Esophagus muscularis mucosa (tissue), 4 donors: ENCODE measurements at places on chromosomes 6 and 20. TPM values are rescaled to one million over a fixed set of nuclear protein-coding genes. Genes with fewer than 3 reads are reported as not detected.

DSP gene
- total RNA-seq = 5.2 TPM

LRFN2 gene
- not detected for total RNA-seq

PXDC1 gene
- total RNA-seq = 111 TPM

DOK5 gene
- total RNA-seq = 0.83 TPM

COL9A1 gene
- total RNA-seq = 1.7 TPM

TP53INP2 gene
- 73.1 TPM for total RNA-seq

PAQR8 gene
- total RNA-seq = 11.1 TPM

DNA sequence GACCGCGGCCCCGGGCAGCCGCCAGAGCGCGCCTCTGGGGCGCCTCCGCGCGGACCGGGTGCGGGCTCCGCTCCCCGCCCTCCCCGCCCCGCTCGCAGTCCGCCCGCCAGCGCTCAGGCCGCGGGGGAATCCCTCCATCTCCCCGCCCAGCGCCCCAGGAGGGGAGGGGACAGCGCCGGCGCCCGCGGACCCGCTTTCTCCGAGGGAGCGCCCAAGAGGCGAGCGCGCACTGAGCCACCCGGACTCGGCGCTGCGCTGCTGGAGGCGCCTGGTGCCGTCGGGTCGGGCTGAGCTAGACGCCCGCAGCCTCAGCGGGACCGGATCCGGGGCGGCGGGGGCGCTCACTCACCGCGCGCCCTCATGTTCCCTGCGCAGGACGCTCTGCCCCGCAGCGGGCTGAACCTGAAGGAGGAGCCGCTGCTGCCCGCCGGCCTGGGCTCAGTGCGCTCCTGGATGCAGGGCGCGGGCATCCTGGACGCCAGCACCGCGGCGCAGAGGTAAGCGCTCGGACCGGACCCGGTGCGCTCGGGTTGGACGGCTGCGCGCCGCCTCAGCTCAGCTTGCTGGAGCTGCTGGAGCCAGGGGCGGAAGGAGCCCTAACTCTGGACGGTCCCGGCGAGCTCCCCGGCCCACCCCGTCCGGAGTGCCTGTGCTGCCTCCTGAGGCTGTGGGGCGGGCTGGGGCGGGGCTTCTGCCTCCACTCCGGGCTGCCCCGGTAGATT is 867 bp downstream of the EBF4 start:
- no peak for DNase-seq

- DNase-seq = no peak
Measured at GRCh38 chr6:165245701-165246100, 63.7 kb downstream of the C6orf118 start.

GRCh38 chr6:20479526-20479925 is 54.7 kb upstream of the CDKAL1 start:
- no peak for DNase-seq
